ENCODE measurements at places on chromosomes 2 and 18.

GRCh38 chr18:12838178-12838634 is 45.8 kb downstream of the PTPN2 start:
- DNase-seq, result no peak

DNA sequence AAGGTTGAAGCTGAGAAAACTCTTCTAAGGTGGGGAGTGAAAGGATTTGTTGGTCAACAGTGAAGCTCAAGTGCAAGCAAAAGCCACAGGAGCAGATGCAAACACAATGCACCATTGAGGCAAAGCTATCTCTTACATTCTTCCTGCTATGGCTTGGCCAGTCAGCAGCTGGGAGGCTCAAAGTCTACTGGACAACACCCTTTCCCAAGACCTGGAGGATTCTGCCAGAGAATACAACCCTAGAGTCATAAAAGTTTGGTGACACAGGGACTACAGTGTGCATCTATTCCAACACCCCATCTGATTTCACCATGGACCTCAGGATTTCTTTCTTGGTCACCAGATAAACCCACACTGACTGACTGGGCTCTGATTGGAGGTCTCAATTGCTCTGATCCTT is 342.0 kb downstream of the HRH4 start:
- DNase-seq, result no peak

- no peak for DNase-seq
Measured at GRCh38 chr18:61496374-61496773, 163.1 kb downstream of the CDH20 start.

DNA sequence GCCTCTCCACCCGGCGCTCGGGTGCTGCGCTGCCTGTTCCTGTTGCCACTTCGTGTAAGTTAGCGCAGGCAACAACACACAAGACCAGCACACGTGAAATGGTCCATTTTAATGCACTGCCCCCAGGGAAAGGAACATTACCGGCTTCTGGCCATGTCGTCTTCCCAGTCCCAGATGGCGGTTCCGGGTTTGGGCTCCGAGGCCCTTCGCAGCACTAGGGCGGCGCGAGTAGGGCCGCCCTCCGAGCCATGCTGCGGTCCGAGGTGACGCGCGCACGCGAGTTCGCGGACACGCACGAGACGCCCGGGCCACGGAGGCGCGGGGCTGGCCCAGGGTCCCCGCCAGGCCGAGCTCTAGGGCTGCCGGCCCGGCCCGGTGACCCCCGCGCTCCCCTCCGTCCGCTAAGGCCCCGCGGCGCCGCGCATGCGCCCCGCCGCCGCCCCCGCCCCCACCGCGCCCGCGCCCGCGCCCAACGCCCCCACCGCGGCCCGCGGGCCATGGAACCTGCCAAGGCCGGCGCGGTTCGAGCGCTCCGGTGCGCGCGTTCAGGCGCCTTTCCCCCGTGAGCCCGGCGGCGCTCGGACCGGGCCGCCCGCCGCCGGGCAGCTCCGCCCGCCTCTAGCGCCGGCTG is 367 bp upstream of the ZNF236 start:
- no peak for DNase-seq

DNA sequence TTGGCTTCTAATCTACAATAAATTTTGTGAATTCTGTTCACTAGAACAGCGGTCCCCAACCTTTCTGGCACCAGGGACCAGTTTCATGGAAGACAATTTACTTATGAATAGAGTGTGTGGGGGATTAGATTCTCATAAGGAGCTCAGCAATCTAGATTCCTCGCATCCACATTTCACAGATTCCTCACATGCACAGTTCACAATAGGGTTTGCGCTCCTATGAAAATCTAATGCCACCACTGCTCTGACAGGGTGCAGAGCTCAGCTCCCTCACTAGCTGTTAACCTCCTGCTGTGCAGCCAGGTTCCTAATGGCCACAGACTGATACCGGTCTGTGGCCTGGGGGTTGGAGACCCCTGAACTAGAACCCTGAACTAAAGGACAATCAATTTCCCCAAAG is 1568.6 kb upstream of the NXPH2 start:
- DNase-seq, result no peak

DNA sequence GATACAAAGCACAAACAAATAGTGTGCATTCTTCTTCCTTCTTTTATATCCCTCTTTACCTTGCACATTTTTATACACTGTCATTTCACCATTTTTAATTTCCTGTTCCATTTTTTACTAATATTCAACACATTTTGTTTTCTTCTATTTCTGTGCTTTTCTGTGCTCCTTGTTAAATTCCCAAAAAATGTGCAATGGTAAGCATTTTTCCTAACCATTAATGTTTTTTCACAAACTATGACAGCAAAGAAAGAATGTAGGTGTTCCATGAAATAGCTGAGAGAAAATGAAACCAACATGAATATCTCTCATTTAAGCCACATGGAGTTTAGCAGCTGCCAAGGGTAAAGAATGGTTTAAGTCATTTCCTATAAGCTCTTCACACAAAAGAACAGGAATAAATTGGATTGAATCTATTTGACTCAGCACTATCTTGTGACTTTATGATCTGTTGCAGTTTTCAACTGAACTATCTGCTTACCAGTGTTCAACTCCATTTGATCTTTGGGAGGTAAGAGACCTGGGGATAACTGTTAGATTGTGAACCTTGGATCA is 145.7 kb upstream of the CDH19 start:
- DNase-seq, result no peak

DNA sequence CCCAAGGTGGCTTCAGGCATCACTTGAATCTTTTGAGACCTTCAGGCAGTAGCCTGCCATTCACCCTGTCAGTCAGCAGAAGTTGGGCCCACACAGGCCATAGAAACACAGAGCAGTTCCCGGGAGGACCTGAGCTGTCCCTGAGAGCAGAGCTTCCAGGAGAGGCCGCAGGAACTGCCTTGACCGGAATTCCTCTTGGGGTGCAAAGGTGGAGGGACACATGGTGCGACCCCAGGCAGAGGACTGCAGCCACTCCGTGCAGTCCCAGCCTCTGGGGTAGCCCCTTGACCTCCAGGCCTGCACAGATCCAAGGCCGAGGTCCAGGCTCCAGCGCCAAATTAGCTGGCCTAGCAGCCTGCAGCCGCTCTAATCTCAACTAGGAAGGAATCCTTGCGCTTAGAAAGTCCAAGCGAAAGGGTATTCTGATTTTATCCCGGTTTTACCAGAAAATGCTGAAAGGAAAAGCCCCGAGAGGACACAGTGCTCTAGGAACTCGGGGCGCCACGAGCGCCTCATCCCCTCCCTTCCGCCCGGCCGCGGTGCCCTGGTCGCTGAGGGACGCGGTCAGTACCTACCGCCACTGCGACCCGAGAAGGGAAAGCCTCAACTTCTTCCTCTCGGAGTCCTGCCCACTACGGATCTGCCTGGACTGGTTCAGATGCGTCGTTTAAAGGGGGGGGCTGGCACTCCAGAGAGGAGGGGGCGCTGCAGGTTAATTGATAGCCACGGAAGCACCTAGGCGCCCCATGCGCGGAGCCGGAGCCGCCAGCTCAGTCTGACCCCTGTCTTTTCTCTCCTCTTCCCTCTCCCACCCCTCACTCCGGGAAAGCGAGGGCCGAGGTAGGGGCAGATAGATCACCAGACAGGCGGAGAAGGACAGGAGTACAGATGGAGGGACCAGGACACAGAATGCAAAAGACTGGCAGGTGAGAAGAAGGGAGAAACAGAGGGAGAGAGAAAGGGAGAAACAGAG is 5.4 kb downstream of the SIX2 start:
- no peak for DNase-seq

GRCh38 chr18:23903971-23904370 is 110.6 kb upstream of the TTC39C start:
- no peak for DNase-seq

- no peak for DNase-seq
Measured at GRCh38 chr18:8450013-8450412, 159.2 kb upstream of the RAB12 start.

DNA sequence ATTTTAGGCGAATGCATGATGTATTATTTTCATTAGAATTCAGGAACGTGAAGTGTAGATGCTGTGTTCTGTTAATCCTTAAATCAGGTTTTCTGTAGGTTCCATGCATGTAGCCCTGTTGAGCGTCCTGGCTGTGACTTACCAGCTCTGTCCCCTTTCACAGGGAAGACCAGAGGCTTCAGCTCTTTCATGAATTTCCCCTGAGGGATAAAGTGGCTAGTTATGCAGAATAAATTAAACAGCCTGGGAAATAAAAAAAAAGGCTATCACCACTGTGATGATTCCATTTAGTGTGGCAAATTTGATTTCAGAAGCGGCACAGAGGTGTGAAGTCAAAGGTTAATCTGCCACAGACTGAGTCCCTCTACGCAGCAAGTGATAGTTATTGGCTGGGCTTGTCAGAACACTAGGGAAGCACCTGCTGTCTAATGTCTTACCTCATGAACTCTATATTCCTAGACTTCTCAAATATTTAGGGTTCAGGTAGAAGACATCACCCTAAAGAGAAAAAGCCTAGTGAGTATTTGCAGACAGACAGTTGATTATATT is 61.6 kb upstream of the LINC00305 start:
- DNase-seq, result no peak

GRCh38 chr2:193350509-193350908 is 1155.8 kb upstream of the TMEFF2 start:
- no peak for DNase-seq

GRCh38 chr2:240585101-240585500 is 1.4 kb upstream of the CAPN10 start:
- DNase-seq, result no peak

GRCh38 chr2:48137829-48138228 is 231.5 kb upstream of the FBXO11 start:
- no peak for DNase-seq

GRCh38 chr2:117785740-117786139 is 28.8 kb upstream of the DDX18 start:
- DNase-seq, result no peak

GRCh38 chr2:85504778-85505261 is 34.1 kb upstream of the MAT2A start:
- DNase-seq, result no peak

All from stimulated activated CD4-positive, alpha-beta T cell treated with anti-CD3 and anti-CD28 coated beads, Interleukin-1b, Interleukin-23, amount 100 ng/mL, for 1 hour (primary cell).